ENCODE measurements at places on chromosomes 11 and 22.

DNA sequence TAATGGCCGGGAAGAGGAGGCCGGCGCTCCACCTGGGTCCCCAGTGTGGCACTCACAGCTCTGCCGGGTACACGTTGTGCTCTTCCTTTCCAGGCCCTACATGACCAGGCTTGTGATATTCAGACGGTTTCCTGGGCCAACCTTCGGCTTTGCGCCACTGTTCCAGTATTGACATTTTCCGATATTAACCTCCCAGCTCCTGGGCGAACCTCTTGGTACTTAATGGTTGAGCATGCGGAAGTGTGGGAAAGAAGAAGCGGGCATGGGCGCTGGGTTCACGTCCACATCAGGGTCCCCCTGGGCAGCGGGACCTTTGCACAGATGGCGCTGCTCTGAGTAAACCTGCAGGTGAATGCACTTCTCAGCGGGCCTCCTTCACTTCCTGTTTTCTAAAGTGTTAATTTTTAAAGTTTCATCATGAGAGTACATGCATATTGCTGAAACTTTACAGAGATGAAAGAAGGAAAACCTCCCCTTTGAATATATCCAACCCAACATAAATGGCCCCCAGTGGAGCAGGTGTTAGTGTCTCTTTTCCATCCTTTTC lies 286.7 kb downstream of the TBC1D22A start:
- DNase-seq, result no peak

- peak; percentile 77 for DNase-seq
These were observed 1.8 kb downstream of the KCNK7 start for GRCh38 chr11:65593518-65594414.

GRCh38 chr11:108289699-108290098 lies 66.8 kb downstream of the ATM start:
- no peak for DNase-seq

- peak; percentile 4 for DNase-seq
These were observed 230.0 kb downstream of the SOX6 start for GRCh38 chr11:16126362-16126761.

- DNase-seq, result peak; percentile 92
These were observed 11.4 kb downstream of the PACS1 start for GRCh38 chr11:66081505-66081904.

DNA sequence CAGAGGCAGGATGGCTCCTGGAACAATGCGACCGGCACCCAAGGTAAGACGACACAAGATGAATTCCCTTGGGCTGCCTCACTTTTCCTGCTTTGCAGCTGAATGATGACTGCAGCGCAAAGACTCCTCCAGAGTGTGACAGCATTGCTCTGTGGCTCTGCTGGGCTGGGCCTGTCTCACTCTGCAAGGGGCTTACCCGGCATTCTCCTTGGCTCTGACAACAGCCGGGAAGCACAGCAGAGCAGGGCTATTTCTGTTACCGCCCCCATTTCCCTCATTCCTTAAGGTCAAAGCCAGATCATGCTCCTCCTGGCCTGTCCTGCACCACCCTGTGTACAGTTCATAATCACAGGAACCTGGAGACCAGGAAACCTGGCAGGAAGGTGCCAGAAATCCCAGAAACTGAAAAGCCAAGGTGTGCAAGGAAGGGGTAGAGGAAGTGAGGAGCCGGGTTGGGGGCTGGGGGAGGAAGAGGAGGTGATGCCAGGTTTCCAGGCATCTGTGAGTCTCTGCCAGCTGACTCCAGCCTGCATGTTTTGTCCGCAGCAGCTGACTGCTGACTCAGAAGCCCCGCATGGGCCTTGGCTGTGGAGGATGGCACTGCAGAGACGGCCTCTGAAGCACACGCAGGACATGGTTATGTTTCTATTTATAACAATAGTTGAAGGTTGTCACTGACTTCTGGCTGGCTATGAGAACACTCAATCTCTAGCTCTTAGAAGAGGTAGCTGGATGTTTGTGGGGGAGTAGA lies 113.6 kb downstream of the MICAL3 start:
- peak; percentile 43 for DNase-seq

GRCh38 chr22:43998679-43999264 lies 25.3 kb upstream of the PARVB start:
- DNase-seq, result no peak

DNA sequence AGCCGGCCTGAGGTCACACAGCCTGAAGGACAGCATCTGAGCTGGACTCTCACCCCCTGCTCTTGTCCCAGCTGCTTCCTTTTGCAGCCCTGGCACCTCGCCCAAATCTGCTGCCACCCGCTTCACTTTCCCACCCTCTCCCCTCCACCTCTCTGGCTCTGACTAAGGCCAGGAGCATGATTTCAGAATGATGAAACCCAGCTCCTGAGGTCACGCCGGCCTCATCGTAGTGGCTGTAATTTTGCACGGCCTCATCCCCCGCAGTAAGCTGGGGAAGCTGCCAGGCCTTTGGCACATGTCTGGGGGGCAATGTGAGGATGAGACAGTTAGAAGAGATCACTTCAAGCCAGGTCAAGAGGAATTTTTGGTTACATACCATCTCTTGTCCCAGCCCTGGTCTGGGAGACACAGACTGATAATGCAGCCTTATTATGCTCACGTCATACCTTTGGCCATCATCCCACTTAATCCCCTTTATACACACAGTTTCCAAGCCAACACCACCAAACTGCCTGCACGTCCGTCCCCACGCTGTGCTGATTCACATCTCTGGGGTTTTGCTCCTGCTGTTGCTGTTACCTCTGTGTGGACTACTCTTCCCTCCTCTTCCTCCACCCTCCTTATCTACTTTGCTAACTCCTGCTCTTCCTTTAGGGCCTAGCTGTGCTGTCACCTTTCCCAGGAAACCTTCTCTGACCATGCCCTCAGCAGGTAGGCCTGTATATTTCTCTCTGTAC lies 58.1 kb downstream of the CHRDL2 start:
- peak; percentile 23 for DNase-seq

DNA sequence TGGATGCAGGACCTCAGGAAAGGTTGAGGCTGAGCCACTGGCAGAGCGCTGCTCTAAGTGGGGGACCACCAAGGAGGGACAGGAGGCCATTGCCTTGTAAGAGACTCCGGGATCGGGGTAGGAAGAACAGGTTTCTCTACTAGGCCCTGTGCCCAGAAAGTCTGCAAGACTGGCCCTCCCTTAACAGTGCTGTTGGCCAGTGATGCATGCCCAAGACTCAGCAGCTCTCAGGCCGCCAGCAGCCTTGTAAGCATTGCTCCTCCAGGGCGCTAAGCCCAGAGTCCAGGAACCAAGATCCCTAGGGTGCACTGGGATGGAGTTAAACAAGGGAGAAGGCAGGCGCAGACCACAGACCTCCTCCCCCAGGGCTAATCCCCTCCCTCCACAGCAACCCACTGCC lies 39.3 kb upstream of the PANX1 start:
- no peak for DNase-seq

- DNase-seq, result peak; percentile 25
These were observed 12.3 kb downstream of the APOBEC3H start for GRCh38 chr22:39109361-39109760.

DNA sequence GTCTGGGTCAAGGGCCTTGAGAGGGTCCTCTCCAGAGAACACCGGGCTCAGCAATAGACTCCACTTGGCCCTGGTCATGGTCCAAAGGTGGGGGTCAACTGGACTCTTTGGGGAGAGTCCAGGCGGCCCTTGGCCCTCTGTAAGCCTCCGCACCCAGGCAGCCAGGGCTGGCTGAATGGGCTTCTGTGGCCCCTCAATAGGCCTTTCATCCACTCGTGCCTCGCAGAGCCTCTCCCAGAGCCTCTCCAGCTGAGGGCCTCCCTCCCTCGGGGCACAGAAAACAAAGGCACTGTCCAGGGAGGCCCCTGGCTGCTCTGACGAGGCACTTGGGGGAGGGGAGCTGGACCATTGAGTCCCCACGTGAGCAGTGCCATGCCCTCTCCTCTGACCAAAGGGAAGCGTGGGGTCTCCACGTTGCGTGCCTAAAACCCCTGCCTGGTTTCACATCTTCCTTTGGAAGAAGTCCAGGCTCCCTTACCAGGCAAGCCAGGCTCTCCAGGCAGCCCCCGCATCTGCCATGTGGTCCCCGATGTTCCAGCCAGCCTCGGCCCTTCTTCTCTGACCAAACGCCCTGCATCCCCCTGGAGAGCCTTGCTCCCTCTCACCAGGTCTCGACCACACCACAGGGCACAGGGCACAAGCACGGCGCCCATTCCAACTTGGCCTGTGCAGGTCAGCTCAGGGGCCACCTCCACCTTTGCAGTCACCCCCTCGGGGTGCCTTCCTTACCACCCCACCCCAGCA lies 15.5 kb downstream of the KIAA0930 start:
- DNase-seq, result no peak
